SHP77 (cell line): ENCODE measurements at places on chromosomes 12 and 14.

- no peak for DNase-seq
Observed at GRCh38 chr12:124007826-124008570, 35.0 kb downstream of the ZNF664 start.

- DNase-seq: no peak
Observed at GRCh38 chr12:48970702-48971334, 717 bp downstream of the WNT10B start.

DNA sequence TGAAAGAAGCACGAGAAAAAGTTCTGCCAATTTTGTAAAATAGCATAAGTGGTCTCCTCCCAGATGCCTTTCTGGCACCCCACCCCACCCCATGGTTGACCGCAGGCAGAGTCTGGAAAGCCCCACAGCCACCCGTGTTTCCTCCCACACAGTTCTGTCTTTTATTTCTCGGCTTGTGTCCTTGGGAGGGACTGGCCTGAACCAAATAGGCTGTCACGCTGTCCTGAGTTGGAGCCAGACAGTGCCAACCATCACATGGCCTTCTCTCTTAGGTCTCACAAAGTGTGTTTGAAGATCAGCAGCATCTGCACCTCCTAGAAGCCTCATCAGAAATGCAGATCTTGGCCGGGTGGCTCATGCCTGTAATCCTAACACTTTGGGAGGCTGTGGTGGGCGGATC is 10.2 kb upstream of the LTA4H start:
- DNase-seq: no peak

- no peak for DNase-seq
Observed at GRCh38 chr12:131749618-131750315, 38.9 kb downstream of the SFSWAP start.
